CD4-positive, alpha-beta T cell treated with Interleukin-4 for 4 hours (primary cell): ENCODE measurements at places on chromosomes 2 and 18.

DNA sequence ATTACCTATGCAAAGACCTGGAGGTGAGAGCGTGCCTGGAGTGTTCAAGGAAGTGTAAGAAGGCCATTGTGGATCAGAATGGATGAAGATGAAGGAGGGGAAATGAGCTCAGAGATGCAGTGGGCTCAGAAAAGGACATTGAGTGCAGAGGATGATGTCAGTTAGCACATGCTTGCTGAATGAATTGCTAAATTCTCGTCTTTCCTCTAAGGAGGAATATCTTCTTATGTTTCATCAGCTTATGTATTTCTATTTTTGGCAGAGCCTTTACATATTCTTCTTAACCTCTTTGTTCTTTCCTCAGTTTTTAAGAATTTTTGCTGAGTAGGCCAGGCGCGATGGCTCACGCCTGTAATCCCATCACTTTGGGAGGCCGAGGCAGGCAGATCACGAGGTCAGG is 30.9 kb downstream of the FAM171B start:
- no peak for DNase-seq

DNA sequence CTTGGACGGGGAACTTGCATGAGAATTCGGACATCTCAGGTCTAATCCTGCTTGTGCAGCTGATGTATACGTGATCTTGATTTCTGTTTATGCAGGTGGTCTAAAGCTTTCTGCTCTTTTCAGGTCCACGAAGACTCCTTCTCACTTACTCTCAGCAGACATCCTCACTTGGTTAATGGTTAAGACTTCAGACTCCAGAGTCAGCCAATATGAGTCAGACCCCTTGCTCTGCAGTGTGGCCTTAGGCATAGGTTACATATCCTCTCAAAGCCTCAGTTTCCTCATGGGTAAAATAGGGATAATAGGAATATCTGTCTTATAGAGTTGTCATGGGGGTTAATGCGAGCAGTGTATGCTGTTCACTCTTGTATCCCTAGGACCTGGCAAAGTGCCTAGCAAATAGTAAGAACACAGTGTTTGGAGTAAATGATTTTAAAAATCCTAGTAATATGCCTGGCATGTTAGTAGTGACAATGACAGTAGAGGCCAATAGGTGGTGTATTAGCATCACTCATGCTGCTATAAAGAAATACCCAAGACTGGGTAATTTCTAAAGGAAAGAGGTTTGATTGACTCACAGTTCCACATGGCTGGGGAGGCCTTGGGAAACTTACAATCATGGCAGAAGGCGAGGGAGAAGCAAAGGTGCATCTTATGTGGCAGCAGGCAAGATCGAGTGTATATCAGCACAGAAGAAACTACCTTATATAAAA is 42.3 kb downstream of the XRCC5 start:
- DNase-seq: no peak

GRCh38 chr2:24175631-24176187 is 856 bp downstream of the FAM228A start:
- no peak for DNase-seq

- no peak for DNase-seq
These were observed 32.9 kb downstream of the ACTR3 start for GRCh38 chr2:113922784-113923183.

- DNase-seq: no peak
These were observed at the start of gene GREB1L for GRCh38 chr18:21242141-21242779. TSS of gene GREB1L (plus strand) at chr18:21242232. CDS start at chr18:21383519, 141,287 bp downstream.

DNA sequence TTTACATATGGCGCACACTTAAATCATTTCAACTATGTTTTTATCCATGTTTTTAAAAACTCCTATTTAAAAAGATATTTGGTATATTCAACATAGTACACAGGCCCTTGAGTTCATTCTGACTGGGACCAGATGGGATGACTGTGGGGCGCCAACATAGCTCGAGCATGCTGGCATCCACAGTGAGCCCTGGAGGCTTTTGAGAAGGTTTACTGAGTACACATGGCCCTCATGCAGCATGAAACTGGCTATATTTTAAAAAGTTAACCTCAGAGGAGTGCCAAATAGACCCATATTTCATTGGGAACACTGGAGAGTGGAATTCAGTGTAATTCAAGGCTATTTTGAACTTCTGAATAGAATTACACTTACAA is 83.6 kb downstream of the CCDC85A start:
- no peak for DNase-seq

DNA sequence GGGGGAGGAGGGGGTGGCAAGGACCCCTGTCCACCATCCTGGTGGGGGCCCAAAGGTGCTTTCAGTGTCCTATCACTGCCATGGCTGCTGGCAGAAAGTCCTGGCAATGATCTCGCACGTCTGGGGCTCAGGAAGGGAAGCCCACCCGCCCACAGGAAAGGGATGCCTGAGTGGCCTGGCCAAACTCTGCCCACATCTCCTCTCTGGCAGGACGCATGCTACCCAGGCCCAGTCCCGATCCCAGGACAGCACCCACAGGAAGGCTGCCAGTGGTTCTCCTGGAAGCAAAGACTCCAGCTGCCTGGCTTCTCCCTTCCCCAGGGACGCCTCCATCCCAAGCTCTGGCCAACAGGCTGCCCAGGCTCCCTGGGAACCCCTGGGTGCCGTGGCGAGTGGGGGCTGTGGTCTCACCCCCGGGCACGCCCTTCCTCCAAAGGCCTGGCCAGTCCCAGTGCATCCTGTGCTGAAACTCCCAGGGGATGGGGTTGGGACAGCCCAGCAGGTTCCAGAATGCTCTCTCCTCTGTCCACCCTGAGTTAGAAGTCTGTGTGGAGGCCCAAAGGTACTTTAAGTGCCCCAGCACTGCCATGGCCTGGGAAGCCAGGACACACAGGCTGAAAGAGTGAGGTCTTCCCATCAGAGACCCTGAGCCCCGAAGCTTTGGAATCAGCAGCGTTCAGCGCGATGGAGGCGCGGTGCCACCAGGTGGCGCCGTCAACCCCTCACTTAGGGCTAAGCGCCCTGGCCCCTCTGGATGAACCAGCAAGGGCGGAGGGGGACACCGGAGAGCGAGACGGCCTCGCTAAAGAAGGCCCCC is 29.8 kb upstream of the TAF1B start:
- peak; percentile 54 for DNase-seq

DNA sequence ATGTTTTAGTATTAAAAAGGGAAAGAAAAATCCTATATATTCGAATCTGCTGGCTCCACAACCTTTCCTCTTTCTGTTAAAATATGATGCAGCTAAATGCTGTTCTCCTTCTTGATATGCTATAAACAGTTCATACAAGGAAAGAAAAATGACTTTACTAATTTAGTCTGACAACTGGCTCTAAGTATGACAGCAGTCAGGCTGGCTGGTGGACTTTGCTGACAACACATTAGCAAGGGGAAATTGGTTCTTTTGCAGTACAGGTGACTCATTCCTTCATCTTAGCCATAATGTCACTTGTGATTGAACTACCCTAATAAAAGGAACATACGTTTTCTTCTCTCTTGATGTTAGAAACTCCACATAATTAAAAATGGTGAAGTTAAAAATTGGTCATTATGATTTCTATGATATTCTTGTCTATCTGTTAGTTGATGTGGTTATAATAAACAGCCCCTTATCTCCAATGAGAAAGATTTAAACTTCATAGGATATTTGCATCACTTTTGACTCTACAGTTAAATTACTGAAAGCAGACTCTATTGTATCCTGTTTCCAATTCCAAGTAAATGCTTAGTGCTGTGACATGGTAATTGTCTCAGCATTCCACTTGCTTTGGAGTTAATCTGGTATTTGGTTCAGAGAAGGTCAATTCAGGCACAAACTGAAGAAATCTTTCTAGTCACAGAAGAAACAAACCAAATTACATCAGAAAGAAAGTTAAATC is 315.3 kb upstream of the GULP1 start:
- no peak for DNase-seq

DNA sequence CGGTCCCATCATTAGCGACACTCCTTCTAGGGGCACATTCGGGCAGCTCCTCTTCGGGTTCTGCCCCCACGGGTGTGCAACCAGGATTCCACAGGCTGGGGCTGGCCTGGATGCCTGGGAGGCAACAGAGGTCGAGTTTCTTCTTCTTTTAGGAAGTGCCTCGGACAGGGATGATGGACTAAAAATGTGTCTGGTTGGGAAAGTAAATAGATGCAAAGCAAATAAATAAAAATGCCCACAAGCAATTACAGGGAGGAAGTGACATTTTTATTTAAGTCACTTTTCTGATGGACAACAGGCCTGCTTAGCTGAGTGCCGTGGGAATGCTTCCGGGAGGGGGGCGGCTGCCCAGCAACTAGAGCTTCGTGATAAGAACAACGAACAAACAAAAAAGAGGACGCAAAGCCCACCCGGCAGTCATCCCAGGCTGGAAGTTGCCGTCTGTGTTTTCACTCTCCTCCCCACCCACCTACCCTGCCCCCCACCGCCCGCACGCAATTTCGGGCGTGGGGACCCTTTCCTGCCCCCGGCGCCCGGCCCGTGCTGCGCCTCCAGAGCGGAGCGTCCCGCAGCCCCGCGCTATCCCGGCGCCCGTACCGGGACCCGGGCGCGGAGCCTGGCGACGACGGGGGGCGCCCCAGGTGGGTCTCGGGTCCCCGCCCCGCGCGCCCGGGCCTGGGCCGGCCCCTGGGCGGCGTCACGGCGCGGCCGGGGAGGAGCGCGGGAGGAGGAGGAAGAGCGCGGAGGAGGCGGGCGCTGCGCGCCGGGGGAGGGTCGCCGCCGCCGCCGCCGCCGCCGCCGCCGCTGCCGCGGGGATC is 412 bp upstream of the NCK2 start:
- DNase-seq: peak; percentile 41

DNA sequence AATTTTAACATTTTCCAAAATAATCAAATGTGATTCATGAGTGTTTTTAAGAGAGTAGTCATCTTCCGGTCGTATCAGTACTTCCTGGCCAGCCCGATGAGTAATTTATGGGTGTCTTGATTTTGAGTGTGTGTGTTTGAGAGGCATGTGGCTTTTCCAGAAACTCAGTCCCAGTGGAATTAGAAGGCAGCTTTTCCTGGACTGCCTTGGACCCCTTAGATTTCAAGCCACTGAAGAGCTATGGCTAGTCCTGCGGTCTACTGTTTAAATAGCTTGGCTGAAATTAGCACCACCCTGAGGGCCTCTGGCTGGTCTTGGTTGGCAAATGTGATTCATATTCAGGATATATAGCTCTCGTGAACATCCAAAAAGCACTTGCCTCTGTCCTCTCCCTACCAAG is 59.4 kb downstream of the HK2 start:
- no peak for DNase-seq

- no peak for DNase-seq
These were observed 188.8 kb downstream of the SETBP1 start for GRCh38 chr18:44869533-44869932.

- no peak for DNase-seq
These were observed 12.5 kb downstream of the CYP26B1 start for GRCh38 chr2:72134997-72135800.

DNA sequence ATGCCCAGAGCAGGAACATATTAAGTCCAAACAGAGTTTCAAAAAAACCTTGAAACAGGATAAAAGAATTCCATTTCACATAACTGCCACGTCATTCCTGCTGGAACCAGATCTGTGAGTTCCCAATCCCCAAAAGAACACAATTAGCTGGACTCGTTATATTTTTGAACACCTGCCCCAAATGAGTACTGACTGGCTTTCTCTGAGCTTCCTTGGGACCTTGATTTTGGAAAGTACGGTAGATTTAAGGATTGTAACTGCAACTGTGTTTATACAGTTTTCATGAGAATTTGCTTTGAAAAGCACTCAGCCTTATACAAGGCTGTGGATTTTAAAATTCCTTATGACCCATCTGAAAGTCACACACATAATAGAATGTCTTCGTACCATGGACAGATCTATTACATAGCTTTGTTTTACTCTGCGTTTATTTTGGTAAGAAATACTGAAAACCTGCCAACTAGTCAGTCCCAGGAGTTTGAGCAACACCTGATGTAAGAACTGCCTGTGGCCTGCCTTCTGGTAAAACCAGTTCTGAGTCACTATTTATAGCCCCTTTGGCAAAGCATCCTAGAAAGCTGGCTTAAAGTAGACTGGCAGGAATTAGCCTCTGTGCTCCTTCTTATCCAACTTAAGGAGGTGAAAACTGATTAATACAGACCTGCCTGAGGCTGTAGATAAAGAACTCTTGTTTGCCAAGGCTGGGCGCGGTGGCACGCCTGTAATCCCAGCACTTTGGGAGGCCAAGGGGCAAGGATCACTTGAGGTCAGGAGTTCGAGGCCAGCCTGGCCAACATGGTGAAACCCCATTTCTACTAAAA is 48.1 kb downstream of the MERTK start:
- DNase-seq: no peak

DNA sequence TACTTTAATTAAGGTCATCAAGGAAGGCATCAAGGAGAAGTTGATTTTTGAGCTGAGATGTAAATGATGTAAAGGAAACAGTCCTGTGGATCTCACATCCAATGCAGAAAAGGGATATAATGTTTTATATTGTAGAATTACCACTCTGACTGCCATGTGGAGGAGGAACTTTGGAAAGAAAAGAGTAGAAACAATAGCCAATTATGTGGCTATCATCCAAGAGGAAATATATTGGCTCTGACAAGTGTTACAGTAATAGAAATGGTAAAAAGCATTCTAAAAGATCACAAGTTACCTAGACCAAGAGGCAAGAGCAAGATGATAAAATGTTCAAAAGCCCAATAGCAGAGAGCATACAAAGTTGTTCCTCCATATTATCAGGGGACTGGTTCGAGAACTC is 26.8 kb downstream of the BARD1 start:
- no peak for DNase-seq

GRCh38 chr18:72674710-72675109 is 130.6 kb upstream of the CBLN2 start:
- DNase-seq: no peak

GRCh38 chr2:17231394-17231965 is 286.8 kb downstream of the RAD51AP2 start:
- no peak for DNase-seq

DNA sequence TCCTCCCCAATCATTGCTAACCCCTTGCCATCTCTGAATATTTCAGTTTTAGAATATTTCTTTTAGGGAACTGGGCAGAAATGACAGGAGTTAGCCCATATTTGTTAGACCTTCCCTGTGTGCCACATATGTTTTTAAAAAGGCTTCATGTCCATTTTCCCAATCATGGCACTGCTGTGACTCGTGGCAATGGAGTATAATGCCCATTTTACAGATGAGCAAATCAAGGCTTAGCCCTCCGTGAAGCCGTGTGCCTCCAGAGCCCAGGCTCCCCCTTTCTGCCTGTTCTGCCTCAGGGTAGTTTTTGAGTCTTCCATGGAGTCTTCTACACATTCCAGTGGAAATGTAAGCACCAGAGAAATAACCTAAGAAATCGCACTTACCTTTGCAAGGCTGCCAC is 130.1 kb downstream of the KCTD1 start:
- no peak for DNase-seq

- DNase-seq: no peak
These were observed 424.2 kb downstream of the TSN start for GRCh38 chr2:122179492-122180165.

GRCh38 chr2:152355409-152355831 is 20.4 kb downstream of the FMNL2 start:
- no peak for DNase-seq

GRCh38 chr18:60499675-60500074 is 127.1 kb upstream of the MC4R start:
- no peak for DNase-seq

DNA sequence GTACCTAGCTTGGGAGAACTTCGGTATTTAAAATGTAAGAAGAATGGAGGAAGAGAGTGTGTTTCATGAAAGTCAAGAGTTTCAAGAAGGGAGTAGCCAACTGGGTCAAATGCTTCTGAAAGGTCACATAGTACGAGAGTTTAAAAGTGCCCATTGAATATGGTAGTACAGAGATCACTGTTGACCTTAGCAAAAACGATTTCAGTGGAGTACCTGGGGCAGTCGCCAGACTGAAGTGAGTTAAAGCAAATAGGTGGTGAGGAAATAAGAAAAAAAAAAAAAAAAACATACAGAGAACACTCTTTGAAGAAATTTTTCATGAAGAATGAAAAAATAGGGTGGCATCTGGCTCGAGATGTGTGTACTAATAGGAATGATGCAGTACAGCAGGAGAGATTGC is 11.5 kb downstream of the LIPT1 start:
- DNase-seq: no peak
